Stimulated activated CD8-positive, alpha-beta memory T cell treated with anti-CD3 and anti-CD28 coated beads, Interleukin-7, amount 100 ng/mL, for 1 hour (primary cell): ENCODE measurements at places on chromosomes 12 and 14.

DNA sequence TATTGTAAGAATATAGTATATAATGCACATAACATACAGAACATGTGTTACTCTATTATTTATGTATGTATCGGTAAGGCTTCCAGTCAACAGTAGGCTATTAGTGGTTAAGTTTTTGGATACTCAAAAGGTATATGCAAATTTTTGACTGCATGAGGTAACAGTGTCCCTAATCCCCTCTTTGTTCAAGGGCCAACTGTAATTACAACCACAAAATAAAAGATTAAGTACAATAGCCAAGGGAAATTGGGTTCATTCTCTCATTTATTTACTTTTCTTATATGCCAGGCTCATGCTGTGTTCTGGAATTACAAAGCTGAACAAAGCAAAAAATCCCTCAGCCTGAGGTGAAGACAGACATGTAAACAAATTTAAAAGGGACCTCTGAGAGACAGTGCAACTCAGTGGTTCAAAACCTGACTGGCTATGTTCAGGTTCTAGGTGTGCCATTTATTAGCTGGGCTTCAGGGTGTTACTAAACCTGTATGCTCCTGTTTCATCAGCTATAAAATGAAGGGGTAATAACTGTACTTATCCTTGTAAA, 43.4 kb upstream of the TSPAN8 start:
- no peak for DNase-seq

DNA sequence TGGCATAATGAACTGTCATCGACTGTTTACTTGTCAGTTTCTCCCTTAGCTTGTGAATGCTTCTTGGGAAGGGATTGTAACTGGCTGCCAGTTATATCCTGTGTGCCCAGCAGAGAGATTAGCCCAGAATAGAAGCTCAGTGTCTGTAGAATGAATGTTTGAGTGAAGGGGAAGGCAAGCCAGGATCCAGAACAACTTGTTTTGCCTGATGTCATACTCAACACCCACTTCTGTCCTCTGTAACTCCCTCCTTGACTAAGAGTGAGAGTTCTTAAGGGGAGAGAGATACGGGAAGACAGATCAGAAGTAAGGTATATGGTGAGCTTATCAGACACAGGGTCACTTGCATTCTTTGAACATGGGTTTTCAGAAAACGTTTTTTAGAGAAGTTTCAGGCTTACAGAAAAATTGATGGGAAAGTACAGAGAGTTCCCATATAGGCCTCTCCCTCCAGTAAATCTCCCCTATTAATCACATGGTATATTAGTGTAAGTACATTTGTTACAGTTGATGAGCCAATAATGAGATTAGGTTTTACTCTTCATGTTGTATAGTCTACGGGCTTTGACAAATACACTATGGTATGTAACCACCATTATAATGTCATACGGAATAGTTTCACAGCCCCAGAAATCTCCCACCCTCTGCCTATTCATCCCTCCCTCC, 5.6 kb upstream of the SPPL3 start:
- no peak for DNase-seq

GRCh38 chr12:946212-946611, 3.3 kb downstream of the RAD52 start:
- DNase-seq = no peak

DNA sequence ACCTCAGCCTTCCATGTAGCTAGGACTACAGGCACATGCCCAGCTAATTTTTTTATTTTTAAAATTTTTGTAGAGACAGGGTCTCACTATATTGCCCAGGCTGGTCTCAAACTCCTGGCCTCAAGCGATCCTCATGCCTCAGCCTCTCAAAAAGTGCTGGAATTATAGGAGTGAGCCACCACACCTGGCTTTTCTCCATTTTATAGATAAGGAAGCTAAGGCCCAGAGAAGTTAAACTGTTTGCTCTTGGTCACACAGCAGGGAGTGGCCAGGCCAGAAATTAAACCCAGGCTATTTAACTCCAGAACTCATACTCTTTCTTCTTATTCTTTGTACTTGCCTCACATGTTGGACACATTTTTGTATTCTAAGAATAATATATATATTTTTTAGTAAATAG, 16.5 kb downstream of the UBE3B start:
- no peak for DNase-seq

DNA sequence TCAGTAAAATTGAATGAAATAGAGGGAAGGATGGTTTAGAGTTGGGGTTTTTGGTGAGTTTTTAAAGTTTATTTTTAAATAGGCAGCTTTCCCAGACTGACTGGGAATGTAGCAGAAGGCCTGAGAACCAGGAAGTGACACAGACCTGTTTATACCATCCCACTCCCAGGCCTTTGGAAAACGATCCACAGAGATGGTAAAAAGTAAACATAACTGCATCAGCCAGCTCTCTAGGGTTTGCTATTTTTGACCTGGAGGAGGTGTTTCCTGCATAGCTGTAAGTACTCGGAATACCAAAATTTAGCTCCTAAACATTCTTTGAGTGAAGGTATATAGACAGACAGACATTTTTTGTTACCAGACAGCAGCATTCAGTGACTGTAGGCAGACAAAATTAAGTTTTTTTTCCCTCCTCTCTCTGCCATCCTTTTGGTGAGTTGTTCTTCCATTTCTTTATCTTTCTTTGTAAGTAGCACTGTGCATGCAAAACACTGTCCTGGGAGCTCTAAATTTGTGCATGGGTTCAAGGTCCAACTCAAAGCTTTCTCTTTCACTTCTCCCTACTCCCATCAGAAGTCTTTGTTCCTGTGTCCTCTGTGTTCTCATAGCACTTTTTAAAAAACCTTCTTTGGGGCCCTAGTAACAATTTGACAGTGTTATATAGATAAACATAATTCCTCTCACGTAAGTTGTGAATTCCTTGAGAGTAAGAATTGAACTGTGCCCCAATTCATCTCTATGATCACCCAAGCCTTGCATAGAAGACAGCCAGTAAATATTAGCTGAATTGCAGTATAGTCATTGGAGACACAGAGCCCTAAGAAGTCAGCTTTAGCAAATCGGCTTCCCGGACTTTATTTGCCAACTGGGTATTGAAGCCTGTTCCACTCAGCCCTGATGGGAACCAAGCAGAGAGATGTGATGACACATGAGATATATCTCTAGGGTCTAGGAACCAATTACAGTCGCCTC, 37.4 kb downstream of the SUSD6 start:
- DNase-seq = no peak

- no peak for DNase-seq
These were observed 13.2 kb downstream of the CPNE8 start for GRCh38 chr12:38892087-38892786.
